ENCODE measurements at places on chromosomes 1 and 21.

DNA sequence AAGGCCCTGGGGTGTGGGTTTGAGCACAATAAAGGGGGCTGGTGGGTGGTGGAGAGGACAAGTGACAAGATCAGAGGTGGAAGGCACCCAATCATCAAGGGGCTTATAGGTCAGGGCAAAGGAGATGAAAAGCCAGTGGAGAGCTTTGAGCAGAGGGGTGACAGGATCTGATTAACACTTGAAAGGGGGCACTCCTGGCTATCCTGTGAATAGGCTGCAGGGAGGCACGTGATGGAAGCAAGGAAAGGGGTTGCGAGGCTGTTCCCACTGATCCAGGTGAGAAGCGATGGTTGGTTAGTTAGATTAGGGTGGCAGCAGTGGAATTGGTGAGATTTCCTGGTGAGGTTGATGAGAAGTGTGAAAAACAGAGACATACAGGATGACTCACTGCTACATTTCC lies 80.6 kb downstream of the WLS start:
- no peak for DNase-seq

DNA sequence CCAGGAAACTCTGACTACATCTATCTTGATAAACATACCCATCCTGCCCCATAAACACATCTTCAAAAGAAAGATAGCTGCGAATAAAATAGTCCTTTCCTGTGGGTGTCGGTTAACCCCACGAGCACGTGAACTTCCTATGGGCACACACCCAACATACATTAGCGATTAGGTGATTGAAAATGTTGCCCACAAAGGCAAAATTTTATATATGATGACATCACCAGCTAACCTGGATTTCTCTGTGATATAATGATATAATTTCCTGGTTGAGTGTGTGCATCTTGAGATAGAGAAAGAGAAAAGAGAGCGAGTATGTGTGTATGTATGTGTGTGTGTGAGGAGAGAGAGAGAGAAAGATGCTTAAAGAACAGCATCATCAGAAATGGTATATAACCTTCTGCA lies 296.1 kb downstream of the PTPRC start:
- no peak for DNase-seq

DNA sequence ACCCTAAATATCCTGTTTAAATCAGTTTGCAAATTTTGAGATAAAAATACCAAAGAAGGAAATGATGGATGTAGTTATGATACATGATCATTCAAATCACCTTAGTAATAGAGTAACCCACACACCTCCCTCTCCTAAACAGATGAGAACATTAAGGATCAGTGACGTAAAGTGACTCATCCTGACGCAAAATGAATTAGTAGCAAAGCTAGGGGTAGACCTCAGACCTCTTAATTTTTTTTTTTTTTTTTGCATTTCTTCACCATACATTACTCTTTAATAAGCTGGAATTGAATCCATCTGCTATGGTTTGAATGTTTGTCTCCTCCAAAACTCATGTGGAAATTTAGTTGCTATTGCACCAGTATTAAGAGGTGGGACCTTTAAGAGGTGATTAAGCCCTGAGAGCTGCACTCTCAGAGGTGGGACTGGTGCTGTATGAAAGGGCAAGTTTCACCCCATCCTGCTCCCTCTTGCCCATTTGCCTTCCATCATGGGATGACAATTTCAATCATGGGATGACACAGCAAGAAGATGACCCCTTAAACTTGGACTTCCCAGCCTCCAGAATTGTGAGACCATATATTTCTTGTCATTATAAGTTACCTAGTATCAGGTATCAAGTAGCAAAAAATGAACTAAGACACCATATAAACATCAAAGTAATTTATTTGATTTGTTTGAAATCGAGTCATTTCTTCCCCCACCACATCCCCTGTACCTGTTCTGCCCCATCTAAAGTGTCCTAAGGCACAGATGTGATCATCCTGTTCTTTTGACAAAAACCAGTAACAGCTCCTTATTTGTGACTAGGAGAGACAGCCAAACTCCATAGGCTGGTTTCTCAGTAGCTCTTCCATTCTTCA lies 114.6 kb upstream of the DUSP10 start:
- DNase-seq = no peak

GRCh38 chr1:48329486-48329885 lies 107.0 kb downstream of the SLC5A9 start:
- no peak for DNase-seq

- DNase-seq = no peak
Observed at GRCh38 chr1:66251546-66251945, 282.4 kb upstream of the SGIP1 start.

DNA sequence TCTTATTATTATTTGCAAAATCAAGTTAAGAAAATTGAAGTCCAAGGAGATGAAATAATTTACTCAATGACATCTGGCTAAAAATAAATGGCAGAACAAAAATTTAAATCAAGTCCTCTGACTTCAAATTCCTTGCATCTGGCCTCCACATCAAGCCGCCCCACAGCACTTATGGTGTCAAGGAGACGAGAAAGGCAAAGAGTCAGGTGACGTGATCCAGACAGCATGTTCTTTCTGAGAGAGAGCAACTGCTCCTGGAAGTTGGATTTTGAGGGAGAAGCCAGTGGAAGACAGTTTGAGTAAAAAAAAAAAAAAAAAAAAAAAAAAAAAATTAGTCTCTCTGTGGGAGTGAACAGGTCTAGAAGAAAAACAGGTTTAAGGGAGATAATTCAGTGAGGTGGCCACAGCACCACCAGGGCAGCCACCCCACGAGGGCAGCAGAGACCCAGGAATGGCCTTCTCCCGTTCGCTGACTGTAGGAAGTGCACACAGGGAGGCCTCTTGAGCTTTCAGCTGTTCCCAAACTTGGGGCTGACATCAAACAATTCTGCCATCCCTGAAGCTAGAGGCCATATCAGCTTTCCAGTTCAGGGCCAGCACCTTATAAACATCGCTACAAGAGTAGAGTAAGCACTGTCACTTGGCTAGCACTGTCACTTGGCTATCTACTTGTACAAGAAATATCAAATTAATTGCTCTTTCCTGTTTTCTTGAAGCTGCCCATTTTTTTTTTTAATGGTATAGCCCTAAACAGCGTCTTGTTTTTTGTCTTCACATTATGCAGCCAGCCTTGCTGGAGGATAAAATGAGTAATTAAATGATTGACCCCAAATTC lies 7.8 kb downstream of the C1orf162 start:
- no peak for DNase-seq

DNA sequence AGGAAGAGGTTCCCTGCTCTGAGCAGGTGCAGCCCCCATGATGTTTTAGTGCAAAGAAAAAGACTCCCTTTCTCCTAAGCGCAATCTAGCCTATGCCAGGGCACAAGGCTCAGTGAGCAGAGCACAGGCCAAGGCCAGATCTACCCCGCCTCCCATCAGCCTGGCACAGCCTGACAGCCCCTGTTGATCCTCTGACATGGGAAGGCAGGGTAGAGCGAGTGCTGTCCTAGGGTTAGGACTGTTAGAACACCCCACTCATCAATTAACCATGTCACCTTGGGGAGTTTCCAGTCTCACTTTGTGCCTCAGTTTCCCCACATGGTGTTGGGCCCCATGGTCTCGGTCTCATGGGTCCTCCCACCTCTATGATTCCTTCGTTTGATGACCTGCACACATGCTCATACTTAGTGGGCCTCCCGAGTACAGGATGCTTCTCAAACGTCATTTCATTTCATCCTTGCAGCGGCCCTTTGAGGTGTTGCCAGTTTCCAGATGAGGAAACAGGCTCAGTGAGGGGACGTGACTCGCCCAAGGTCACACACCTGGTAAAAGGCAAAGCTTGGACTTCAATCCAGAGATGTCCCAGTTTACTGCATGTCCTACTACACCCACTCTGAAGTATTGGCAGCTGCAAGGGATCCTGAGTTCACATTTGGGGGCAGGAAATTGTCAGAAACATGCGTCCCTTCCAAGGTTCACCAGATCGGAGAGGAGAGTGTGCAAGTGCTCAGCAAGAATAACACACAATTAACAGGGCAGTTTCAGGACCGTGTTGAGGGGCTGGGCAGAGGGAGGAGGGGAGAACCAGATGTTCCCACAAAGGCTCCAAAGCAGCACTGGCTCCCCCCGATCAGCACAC lies 213.3 kb downstream of the TRABD2B start:
- no peak for DNase-seq

DNA sequence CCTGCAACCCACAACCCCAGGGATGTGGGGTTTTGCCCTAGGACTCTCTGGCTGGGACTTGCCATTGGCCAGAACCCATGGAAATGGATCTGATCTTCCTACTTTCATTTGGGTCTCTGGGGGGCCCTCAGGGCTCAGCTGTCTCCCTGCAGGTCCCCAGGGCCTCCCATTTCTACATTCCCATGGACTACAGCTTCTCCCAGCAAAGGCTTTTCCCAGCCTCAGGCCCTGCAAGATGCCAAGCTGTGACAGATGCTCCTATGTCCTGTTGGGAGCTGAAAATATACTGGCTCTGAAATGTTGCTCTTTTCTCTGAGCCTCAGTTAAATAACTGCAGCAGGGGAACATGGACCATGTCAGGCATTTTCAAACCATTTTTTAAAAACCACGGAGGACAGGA lies 99.5 kb upstream of the IGSF21 start:
- no peak for DNase-seq

GRCh38 chr21:25254491-25255174 lies 352.6 kb downstream of the MRPL39 start:
- DNase-seq = no peak
